ENCODE measurements at places on chromosomes 1 and 21.

DNA sequence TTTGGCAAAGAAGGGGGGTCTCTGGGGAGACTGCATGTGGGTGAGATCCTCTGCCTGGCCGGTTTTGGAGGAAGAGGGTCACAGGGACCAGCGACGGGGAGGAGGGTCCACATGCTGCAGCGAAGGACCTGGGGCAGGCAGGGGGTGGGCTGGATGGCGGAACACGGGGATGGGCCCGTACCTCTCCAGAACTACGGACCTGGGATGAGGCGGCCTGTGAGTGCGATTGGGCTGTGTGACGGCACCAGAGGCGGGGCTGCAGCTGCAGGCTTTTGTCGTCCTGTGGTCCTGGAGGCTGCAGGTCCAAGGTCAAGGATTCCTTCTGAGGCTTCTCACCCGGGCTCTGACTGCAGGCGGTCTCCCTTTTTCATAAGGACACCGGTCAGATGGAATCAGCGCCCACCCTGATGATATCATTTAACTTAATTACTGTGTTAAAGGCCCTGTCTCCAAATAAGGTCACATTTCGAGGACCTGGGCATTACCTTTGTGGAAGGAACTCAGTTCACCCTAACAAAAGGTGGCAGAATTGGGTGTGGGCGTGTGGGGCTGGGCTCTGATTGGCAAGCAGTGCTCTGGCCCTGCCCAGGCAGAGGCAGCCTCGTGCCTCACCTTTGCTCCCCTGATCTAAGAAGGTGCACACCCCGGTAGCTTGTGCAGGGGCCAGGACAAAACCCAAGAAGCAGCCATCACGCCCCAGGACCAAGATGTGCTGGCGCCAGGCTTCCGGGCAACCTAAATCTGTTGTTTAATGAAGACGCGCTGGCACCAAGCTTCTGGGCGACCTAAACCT lies 60.0 kb upstream of the TRAPPC10 start:
- no peak for DNase-seq

GRCh38 chr21:17903029-17903806 lies 84.1 kb upstream of the C21orf91 start:
- peak; percentile 44 for DNase-seq

DNA sequence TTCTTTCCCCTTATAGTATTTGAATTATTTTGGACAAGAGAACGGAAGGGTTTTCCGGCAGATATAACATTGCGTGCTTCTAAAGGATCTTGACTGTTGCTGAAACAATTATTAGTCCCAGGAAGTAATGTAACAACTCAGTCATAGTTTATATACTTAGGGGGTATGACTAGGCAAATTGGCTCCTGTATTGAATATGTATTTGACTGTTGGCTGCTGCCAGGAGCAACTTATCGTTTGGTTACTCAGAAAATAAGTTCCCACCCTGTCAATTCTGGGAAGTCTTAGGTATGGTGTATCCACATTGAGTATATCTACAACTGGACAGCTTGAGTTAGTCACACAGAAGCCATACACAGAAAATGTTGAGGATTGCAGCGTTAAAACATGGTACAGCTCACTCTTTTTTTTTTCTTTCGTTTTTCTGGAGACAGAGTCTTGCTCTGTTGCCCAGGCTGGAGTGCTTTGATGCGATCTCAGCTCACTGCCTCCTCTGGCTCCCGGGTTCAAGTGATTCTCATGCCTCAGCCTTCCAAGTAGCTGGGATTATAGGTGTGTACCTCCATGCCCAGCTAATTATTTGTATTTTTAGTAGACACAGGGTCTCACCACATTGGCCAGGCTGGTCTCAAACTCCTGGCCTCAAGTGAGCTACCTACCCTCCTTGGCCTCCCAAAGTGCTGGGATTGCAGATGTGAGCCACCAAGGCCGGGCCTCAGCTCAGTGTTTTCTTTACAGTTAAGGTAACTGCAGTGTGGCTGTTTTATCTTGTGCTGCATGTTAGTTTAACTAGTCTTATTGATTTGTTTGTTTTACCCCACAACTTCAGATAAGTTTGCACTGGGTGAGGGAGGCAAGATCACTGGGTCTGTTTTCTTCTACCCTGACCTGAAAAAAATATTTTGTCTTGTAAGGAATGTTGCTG lies 10.2 kb downstream of the SMAP2 start:
- no peak for DNase-seq

DNA sequence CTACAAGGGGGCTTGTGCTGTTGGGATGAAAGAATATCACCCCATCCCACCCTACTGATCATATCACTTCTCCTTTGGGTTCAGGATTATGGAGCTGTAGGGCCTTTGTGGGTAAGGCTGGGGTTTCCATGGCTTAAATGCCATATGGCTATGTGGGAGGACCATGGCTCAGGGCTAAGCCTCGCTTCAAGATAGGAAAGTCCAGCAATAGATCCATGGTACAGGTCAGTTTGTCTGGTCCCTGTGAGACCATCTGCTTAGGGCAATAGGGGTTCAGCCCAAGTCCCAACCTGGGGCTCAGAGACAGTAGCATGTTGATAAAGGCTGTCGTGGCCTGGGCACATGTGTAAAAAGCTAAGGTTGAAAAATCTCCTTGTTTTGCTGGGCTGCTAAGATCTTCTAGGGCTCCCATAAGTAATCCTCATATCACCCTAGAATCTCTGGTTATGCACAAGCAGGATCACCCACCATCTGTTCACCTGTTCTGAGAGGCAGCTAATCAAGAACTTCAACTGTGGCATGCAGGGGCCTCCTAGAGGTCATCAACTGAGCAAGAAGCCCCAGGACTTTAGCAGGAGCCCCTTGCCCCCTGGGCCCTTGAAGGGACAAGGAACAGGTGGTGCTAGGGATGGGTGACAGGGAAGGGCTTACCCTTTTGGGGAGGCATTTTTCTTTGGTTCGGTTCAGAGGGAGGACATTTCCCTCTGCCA lies 66.5 kb downstream of the UBE2T start:
- no peak for DNase-seq

DNA sequence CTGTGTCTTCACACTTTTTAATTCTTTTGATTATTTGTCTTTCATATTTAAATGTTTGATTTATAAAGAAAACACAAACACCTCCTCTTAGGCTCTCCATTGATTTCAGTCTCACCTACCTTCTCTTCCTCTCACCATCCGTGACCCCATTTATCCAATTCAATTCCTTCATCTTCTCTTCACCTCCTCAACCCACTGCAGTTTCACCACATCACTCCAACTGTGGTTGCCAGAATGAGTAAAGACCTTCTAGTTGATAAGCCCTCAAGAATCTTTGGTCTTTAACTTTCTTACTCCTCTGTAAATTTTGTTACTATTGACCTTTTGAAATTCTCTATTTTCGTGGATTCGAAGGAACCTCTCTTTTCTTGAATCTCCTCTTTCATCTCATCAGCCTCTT lies 260.7 kb downstream of the CHRM3 start:
- no peak for DNase-seq

- DNase-seq, result peak; percentile 75
These were observed 15.5 kb upstream of the CITED4 start for GRCh38 chr1:40877698-40878097.

- DNase-seq, result no peak
These were observed 2.1 kb downstream of the CAPZB start for GRCh38 chr1:19483261-19483660.

DNA sequence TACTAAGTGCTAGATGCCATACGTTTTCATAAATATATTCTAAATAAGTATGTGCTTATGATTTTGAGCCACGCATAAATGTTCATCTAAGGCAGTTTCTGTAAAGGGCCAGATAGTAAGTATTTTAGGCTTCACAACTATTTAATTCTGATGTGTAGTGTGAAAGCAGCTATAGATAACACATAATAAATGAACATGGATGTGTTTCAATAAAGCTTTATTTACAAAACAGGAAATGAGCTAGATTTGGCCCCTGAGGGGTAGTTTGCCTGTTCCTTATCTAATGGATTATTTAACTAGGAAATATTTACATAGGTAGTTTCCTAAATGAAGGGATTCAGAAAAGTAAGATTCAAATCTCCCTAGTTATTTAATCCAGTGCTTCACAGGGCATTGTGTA lies 557.6 kb upstream of the PKN2 start:
- no peak for DNase-seq

DNA sequence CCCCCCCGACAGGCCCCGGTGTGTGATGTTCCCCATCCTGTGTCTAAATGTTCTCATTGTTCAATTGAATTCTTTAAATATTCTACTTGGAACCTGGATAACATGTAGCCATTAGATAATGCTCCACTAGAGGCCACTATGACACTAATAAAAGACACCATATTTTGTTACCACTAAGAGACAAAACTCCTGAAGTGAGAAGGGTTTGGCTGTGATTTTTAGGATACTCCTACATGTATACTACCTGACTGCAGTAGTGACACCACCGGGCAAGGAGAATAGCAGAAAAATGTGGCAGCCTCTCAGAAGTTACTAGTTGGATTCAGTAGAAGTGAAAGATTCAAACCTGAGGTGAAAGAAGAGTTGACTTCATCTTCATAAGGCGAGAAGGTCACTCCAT lies 36.0 kb downstream of the F5 start:
- peak; percentile 26 for DNase-seq

DNA sequence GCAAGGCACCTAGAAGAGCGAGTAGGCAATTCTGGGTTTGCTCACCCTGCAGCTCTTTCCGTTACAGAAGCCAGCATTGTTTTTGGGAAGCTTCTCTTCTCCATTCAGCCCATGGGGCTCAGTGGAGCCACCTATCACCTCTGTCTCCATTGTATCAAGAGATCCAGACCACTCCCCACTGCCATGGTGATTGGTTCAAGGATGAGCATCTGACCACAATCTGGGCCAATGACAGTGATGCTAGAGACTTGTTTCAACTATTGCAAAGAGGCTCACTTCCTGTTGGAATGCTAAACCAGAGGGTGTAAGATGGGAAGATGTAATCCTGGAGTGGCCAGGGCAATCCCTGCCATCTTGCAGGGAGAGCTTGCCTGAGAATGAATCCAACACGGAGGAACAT lies 6.6 kb downstream of the SPATA21 start:
- no peak for DNase-seq

- peak; percentile 19 for DNase-seq
These were observed 22.6 kb upstream of the PRELP start for GRCh38 chr1:203453016-203453415.

DNA sequence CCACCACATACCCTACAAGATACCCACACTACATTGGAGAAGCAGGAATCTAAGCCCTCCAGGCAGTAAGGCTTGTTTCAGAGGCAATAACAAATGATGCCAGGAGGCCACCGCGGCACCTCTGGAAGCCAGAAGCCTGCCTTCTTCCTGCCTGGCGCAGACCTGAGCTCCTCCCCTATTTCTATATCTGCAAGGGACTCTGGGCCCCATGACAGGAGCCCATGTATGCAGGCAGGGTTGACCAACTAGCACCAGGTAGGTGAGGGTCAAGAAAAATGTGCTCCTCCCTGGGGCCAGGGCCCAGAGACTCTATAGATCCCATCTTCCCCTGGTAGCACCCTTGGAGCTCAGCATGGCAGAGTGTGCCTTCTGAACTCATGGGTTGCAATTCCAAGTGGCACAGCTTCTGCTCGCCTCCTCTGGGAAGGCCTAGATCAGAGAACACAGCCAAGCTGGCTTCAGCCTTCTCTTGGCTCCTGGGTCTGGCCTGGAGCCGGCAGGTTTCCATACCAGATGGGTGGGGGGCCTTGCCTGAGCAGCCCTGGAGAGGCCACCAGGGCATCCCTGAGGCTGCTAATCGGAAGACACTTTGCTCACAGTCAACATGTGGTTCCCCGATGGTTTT lies 85.1 kb downstream of the STUM start:
- no peak for DNase-seq

- no peak for DNase-seq
These were observed 207.5 kb upstream of the JUN start for GRCh38 chr1:58991305-58991704.

DNA sequence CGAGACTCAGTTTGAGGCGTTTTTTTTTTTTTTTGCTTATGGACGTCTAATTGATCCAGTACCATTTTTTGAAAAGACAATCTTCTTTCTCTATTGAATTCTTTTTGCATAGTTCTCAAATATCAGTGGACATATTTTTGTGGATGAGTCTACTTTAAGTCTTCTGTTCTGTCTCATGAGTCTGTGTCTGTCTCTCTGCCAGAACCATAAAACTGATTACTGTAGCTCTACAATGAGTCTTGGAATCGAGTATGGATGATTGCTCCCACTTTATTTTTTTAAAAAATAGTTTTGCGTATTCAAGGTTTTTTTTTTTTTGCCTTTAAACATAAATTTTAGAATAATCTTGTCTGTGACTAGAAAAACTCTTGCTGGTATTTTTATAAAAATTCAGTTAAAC lies 323.5 kb downstream of the ZNF326 start:
- no peak for DNase-seq

- peak; percentile 88 for DNase-seq
These were observed 22.1 kb downstream of the GRHL3 start for GRCh38 chr1:24341260-24341659.

- no peak for DNase-seq
These were observed 933 bp downstream of the ANKRD34A start for GRCh38 chr1:145963265-145964019.

DNA sequence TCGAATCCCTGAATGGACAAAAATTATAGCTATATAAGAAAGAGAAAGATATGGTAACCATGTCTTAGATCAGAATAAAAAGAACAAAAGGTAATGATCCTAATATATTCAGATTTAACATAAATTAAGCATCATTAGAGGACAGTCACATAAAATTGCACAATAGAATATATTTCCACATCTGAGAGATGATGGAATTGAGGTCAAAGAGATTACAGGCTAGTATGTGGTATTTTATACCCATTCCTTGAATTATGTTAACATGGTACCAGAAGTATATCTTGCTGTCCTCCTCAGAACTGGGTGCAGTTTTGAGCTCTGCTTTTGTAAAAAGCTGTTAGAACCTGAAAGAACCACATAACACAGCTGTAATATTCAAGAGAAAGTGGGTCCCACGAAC lies 245.6 kb upstream of the HOOK1 start:
- DNase-seq, result no peak

DNA sequence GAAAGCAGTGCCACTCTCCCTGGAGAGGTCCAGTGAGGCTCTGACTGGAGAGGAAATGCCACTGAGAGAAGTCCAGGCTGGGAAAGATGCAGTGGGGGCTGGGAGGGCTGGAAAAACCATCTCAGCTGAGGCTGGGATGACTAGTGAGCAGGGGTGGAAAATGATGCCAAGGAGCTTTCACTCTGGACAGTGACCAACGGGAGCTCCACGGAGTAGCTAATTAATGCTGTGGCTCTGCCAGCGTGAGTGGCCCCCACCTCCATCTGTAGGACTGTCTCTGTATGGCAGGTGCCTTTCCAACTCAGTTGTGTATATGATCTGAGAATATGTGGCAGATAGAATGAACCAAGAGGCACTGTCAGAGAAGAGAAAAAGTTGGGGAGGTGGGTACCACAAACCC lies 86.7 kb downstream of the DDX20 start:
- DNase-seq, result no peak

GRCh38 chr1:207884266-207885029 lies 26.5 kb downstream of the CD34 start:
- no peak for DNase-seq

All from NCI-H1436 (cell line).